ENCODE measurements at places on chromosomes 5 and 9.

DNA sequence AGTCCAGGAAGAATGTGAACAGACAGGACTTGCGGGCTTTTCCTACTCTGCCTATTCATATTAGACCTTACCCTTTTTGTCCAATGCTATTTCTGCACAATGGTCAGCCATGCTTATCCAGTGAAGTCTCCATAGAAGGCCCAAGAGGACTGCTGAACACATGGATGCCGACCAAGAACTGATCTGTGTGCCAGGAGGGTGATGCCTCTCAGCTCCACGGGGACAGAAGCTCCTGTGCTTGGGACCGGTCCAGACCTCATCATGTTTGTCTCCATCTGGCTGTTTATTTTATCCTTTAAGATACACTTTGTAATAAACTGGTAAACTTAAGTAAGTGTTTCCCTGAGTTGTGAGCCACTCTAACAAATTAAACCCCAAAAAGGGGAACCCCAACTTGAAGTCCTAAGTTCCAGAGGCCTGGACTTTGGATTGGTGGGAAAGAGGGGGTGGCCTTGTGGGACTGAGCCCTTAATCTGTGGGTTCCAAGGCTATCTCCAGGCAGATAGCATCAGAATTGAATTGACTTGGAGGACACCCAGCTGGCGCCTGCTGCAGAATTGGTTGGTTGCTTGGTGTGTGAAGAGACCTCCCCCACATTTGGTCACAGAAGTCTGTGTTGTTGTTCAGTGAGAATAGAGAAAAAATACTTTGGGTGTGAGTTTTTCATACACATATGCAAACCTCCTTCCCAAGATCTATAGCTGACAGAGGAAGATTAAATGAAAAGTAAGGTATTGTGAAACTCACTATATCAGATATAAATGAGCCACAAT, 57.9 kb upstream of the ANKH start:
- no peak overlapping the region for H3K4me3 ChIP-seq
- H3K27ac ChIP-seq, result no peak overlapping the region
- H3K4me1 ChIP-seq, result no peaks in the 10 kb centered on the region
- no peak for DNase-seq
- H3K36me3 ChIP-seq, result no peaks in the 10 kb centered on the region
- no peaks in the 10 kb centered on the region for H3K27me3 ChIP-seq

DNA sequence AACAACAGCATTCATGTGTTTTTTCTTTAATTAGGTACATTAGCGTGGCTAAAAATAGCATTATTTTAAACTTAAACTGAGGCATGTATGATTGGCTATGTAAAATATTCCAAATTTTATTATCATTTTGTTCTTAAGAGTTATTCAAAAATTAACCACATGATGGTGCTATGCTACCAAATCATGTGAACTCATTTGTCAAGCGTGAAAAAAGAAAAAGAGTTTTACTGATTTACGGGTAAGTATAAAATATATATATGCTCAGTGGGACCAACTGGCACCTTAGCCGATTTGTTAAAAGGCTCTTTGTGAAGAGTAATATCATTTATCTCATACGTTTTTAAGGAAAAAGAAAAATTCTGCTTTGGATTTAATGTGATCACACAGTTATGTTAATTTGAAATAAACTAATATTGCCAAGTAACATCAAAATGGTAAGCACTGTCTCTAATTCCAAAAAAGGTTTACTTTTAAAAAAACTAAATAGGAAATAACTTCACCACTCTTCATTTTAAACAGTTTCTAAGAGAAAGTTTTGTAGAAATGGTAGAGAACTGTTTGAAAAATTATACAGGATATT, 1042.3 kb downstream of the CDH12 start:
- no peaks in the 10 kb centered on the region for H3K36me3 ChIP-seq
- no peak overlapping the region for H3K4me3 ChIP-seq
- H3K4me1 ChIP-seq, result no peaks in the 10 kb centered on the region
- DNase-seq, result peak; percentile 19
- H3K27me3 ChIP-seq, result no peaks in the 10 kb centered on the region

DNA sequence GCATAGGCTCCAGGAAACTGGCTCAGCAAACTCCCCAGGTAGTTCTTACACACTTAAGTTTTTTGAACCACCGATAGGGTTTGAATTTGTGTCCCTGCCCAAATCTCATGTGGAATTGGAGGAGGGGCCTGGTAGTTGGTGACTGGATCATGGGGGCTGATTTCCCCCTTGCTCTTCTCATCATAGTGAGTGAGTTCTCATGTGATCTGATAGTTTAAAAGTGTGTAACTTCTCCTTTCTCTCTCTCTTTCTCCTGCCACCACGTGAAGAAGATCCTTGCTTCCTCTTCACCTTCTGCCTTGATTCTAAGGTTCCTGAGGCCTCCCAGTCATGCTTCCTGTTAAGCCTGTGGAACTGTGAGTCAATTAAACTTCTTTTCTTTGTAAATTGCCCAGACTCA, 22.4 kb upstream of the HACD4 start:
- H3K4me1 ChIP-seq, result no peaks in the 10 kb centered on the region
- no peaks in the 10 kb centered on the region for H3K27me3 ChIP-seq
- no peak overlapping the region for H3K4me3 ChIP-seq

GRCh38 chr9:92680166-92681119, 10.5 kb upstream of the IPPK start:
- no peaks in the 10 kb centered on the region for H3K4me1 ChIP-seq
- H3K4me3 ChIP-seq, result no peak overlapping the region
- H3K27me3 ChIP-seq, result no peaks in the 10 kb centered on the region
- H3K27ac ChIP-seq, result no peak overlapping the region
- DNase-seq, result no peak

DNA sequence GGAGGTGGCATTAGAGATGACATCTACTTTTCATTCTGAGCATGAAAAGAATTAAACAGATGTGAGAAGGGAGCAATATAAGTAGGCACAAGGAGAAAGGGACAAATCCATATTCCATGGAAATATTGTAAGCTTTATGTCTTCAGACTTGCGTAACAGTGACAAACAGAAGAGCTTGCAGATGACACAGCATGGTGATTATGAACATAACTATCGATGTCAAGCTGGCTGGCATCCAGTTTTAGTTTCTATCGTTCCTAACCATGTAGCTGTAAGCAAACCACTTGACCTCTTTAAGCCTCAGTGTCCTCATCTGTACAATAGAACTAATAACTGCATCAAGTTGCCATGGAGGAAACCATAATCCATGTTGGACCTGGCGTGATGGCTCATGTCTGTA, 246.7 kb upstream of the ADRA1B start:
- H3K36me3 ChIP-seq, result no peaks in the 10 kb centered on the region
- no peaks in the 10 kb centered on the region for H3K4me1 ChIP-seq
- no peak for DNase-seq
- no peaks in the 10 kb centered on the region for H3K27me3 ChIP-seq

- H3K36me3 ChIP-seq, result no peaks in the 10 kb centered on the region
- H3K27me3 ChIP-seq, result no peaks in the 10 kb centered on the region
- H3K4me1 ChIP-seq, result no peaks in the 10 kb centered on the region
These were observed 401.4 kb upstream of the KLF4 start for GRCh38 chr9:107890921-107891465.

DNA sequence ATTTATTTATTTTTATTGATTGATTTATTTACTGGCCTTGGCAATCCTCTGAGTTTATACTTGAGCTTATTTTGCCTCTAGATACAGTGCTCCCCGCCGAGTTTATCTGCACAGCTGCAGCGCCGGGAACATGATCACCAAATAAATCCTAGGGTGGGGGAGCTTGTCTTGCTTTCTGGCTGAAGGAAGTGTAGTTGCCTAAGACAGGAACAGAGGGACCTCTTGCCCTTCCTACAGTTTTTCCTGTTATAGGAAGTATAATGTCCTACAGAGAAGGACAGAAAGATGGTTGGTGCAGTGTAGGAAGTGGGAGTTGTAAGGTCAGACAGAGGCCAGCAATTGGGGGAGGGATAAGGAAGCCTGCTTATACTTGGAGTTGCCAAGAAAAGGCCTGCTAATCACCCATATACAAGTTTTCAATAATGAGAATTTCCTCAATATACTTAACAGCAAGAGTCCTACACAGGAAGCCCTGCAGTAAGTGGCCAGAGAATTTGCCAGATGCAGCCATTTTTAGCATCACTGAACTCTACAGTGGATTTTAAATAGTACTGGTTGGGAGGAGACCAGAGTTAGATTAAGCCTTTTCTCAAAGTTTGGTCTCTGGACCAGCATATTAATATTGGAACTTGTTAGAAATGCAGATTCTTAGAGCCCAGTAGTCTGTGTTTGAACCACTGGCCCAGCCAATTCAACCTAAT, 7.7 kb downstream of the AOPEP start:
- H3K27ac ChIP-seq, result no peak overlapping the region
- no peaks in the 10 kb centered on the region for H3K36me3 ChIP-seq
- H3K4me3 ChIP-seq, result no peak overlapping the region
- DNase-seq, result no peak
- no peaks in the 10 kb centered on the region for H3K27me3 ChIP-seq

- no peaks in the 10 kb centered on the region for H3K27me3 ChIP-seq
- H3K36me3 ChIP-seq, result no peaks in the 10 kb centered on the region
- H3K4me3 ChIP-seq, result no peak overlapping the region
- DNase-seq, result no peak
These were observed 6.2 kb downstream of the ANGPTL2 start for GRCh38 chr9:127116088-127116726.

- no peak for DNase-seq
- H3K4me1 ChIP-seq, result no peaks in the 10 kb centered on the region
- no peaks in the 10 kb centered on the region for H3K27me3 ChIP-seq
- no peaks in the 10 kb centered on the region for H3K36me3 ChIP-seq
These were observed 78.3 kb downstream of the COL27A1 start for GRCh38 chr9:114233491-114234185.

GRCh38 chr9:84285381-84285780, 55.2 kb downstream of the SLC28A3 start:
- no peaks in the 10 kb centered on the region for H3K27me3 ChIP-seq
- H3K27ac ChIP-seq, result no peak overlapping the region
- no peak for DNase-seq
- no peaks in the 10 kb centered on the region for H3K4me1 ChIP-seq
- H3K36me3 ChIP-seq, result no peaks in the 10 kb centered on the region

DNA sequence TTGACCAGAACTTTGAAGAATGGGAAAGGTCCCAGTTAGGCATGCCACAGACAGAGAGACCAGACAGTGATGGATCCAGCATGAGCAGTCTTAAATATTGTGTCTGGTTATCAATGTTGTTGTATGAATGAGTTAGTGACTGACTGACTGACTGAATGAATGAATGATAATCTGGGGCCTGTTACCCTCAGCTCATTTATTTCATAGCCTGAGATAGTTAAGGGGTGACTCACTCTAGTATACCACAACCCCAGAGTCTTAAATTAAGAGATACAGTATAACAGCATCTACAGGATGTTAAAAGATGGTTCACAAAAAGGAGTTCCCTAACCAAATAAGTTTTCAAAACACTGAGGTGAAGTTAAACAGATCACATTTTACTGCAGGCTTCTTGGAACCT, 133.5 kb downstream of the SGCD start:
- H3K27me3 ChIP-seq, result no peaks in the 10 kb centered on the region
- no peaks in the 10 kb centered on the region for H3K4me1 ChIP-seq
- no peak overlapping the region for H3K4me3 ChIP-seq
- no peaks in the 10 kb centered on the region for H3K36me3 ChIP-seq
- DNase-seq, result no peak
- no peak overlapping the region for H3K27ac ChIP-seq

DNA sequence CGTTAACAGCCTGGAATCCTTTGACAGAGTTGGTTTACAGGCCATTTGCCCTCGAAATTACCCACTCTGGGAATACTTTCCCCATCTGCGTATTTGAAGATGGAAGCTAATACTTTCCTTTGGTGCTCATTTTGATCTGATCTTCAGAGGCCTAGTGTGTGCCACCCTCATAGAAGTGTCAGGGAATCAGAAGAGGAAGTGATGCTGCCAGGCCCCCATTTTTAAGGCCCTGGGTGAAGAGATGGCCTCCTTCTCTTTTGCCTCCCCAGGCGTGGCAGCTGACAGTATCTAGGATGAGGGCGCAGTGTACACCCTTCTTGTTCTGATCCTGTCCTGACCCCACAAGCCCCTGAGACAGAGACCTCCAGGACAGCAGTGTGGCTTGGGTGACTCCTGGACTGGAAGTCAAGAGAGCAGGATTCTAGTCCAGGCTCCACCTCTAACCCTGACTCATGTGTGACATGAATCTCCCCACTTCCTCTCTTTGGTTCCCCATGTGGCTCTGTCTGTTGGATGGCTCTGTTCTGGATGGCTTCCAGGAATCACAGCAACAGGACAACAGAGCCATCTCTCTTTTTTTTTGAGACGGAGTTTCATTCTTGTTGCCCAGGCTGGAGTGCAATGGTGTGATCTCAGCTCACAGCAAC, 27.8 kb downstream of the CSF1R start:
- H3K36me3 ChIP-seq, result peaks cover 5% of the 10 kb centered on the region
- H3K27ac ChIP-seq, result no peak overlapping the region
- no peaks in the 10 kb centered on the region for H3K27me3 ChIP-seq
- DNase-seq, result no peak
- H3K4me3 ChIP-seq, result no peak overlapping the region

- H3K27ac ChIP-seq, result no peak within 1 kb of the TSS
- H3K4me1 ChIP-seq, result no peaks in the 10 kb centered on the region
- H3K36me3 ChIP-seq, result no peaks in the 10 kb centered on the region
- DNase-seq, result no peak
These were observed at the start of gene OR2V1 for GRCh38 chr5:181130832-181131496. Gene OR2V1 (minus strand): TSS chr5:181131169. CDS start chr5:181125304, 5,865 bp downstream.

DNA sequence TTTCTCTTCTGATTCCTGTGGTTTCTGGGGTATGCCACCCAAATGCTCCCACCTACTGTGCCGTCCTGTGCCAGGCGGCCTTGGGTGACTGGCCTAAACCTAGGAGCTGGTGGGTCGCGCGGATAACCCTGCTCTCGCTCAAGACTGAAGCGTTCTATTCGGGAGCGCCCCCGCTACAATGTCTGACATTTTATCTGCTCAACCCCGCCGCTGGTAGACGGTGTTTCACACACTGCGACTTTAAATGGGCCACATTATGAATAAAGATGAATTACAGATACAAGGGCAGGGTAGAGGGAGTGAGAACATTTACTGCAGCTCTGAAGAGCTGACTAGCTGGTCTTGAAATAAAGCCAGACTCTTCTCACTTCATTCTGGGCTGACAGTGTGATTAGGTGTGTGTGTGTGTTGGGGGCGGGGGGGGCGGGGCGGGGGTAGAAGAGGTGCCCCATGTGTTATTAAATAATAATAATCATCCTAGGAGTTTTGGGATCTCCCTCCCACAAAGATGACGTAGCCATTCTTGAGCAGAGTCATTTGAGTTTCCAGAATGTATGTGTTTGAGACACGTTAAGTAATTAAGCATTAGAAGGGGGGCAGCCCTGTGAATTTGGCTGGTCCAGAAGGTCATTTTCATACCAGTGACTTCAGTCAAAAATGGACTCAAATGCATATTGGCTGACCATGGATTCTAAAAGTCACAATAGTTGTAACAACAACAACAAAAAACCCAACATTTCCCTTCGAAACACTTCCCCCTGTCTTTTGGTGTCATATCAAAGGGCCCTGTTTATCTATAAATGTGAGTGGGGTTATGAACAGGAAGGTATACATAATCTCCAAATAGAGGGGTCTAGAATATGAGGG, 1.0 kb upstream of the PTCH1 start:
- no peak for DNase-seq
- no peak overlapping the region for H3K4me3 ChIP-seq
- H3K36me3 ChIP-seq, result no peaks in the 10 kb centered on the region
- peaks cover 14% of the 10 kb centered on the region for H3K4me1 ChIP-seq
